ENCODE measurements at places on chromosomes 3 and 15. TPM values are rescaled to one million over a fixed set of nuclear protein-coding genes. Genes with fewer than 3 reads are reported as not detected.

The SUCNR1 gene
- total RNA-seq: not detected

The TERC gene
- total RNA-seq: 10.0 TPM

The EFCAB12 gene
- total RNA-seq: 0.25 TPM

The MYD88 gene
- total RNA-seq: 35.1 TPM

The CAND2 gene
- total RNA-seq: 11.0 TPM

The STAG1 gene
- 42.1 TPM for total RNA-seq

The SLC6A11 gene
- not detected for total RNA-seq

The ALDH1A3 gene
- total RNA-seq: 5.8 TPM

The IMPG2 gene
- 0.76 TPM for total RNA-seq

The AADACL2 gene
- not detected for total RNA-seq

The GMNC gene
- not detected for total RNA-seq

The IL16 gene
- 2.1 TPM for total RNA-seq

The STARD9 gene
- 17.2 TPM for total RNA-seq

The CHRNA7 gene
- 2.7 TPM for total RNA-seq

The PYGO1 gene
- 7.6 TPM for total RNA-seq

The CCNDBP1 gene
- total RNA-seq: 39.9 TPM

The EPHB1 gene
- 2.5 TPM for total RNA-seq

The MUC20 gene
- 0.81 TPM for total RNA-seq

The CCR1 gene
- not detected for total RNA-seq

The SNURF gene
- total RNA-seq: 9.4 TPM

The ILDR1 gene
- not detected for total RNA-seq

The GABRA5 gene
- not detected for total RNA-seq

The ENTPD3 gene
- not detected for total RNA-seq

The ATP2B2 gene
- total RNA-seq: not detected

The SLC28A1 gene
- not detected for total RNA-seq

The NDUFB5 gene
- 74.9 TPM for total RNA-seq

The KLHL40 gene
- not detected for total RNA-seq

The SV2B gene
- not detected for total RNA-seq

The SERINC4 gene
- total RNA-seq: not detected

The SCAANT1 gene
- not detected for total RNA-seq

The C2CD4A gene
- total RNA-seq: 1.1 TPM

The ZNF639 gene
- 28.4 TPM for total RNA-seq

The STRC gene
- not detected for total RNA-seq

The ZNF501 gene
- total RNA-seq: 3.9 TPM

The LCTL gene
- not detected for total RNA-seq

The CXCR6 gene
- total RNA-seq: not detected

The COL6A6 gene
- not detected for total RNA-seq

The SYNPR gene
- total RNA-seq: not detected

The SMCO1 gene
- total RNA-seq: not detected

The SLCO2A1 gene
- total RNA-seq: 1.4 TPM

The SEMA3F gene
- 143 TPM for total RNA-seq

The CLDN18 gene
- total RNA-seq: not detected

The RIOX2 gene
- 30.5 TPM for total RNA-seq

The ST6GAL1 gene
- 101 TPM for total RNA-seq

The GNAT1 gene
- total RNA-seq: 0.78 TPM
